ENCODE measurements at places on chromosomes 2 and 18.

DNA sequence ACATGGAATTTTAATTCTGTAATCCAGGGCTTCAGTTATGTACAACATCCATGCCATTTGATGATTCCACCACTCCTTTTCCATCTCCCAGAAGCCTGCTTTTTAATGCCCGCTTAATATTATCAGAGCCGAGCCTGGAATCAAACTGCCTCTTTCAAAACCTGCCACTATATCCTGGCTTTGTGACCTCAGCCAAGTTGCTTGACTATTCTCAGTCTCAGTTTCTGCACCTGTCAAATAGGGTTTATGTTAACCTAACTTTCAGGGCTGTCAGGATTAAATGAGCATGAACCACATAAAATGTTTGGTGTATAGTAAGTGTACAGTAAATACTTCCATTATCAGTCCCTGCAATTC, 108.7 kb downstream of the XRCC5 start:
- no peak for DNase-seq

DNA sequence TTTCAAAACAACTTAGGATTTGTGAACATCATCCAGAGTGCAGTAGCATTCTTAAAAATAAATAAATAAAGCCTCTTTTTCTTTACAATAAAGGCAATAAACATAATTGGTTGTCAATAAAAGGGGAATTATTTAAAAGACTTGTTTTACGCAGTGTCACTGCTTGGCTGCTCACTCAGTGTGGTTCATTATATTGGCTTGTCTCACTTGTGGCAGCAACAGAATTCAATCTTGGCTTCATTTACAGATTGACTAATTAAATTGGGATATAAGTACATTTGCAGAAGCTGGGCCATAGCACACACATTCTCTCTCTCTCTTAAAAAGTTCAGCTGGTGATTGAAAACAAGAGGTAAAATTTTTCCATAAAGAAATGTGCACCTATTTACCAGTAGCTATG, 1027.6 kb downstream of the LRP1B start:
- no peak for DNase-seq

- DNase-seq, result no peak
These were observed 151.3 kb upstream of the PELI1 start for GRCh38 chr2:64295326-64296139.

DNA sequence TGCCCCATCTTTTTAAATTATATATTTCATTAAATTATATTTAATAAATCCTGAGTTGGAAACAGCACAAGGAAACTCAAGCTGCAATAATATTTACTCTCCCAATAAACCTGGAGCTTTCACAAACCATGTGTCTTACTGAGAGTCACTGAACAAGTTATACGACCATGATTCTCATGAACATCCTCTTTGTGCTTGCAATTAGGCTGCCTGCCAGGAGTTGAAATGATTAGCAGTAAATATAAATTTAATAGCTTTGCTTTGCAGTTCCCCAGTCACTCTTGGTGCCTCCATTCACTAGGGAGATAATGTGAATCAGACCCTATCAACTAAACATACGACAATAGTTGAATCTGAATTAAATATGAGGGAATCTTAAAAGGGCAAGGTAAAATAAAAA, 905.1 kb downstream of the NRXN1 start:
- DNase-seq, result no peak

Measured in CD4-positive, alpha-beta T cell treated with Interleukin-10 for 1 hour (primary cell).